ENCODE measurements at places on chromosomes 12 and 14. TPM values are rescaled to one million over a fixed set of nuclear protein-coding genes. Genes with fewer than 3 reads are reported as not detected.

GNB3 gene
- 1.4 TPM for total RNA-seq

SLC25A47 gene
- not detected for total RNA-seq

SIX1 gene
- 21.5 TPM for total RNA-seq

SMIM41 gene
- not detected for total RNA-seq

KRT83 gene
- not detected for total RNA-seq

RNASE7 gene
- not detected for total RNA-seq

CAPS2 gene
- total RNA-seq, result 10.5 TPM

TC2N gene
- 0.29 TPM for total RNA-seq

SPIC gene
- not detected for total RNA-seq

C12orf57 gene
- total RNA-seq, result 81.4 TPM

PLCZ1 gene
- not detected for total RNA-seq

ATG14 gene
- total RNA-seq, result 24.5 TPM

SMCO2 gene
- 0.88 TPM for total RNA-seq

PIK3C2G gene
- not detected for total RNA-seq

SERPINA9 gene
- total RNA-seq, result under 0.01 TPM

STXBP6 gene
- 5.8 TPM for total RNA-seq

TSPAN9 gene
- 13.0 TPM for total RNA-seq

NOVA1 gene
- total RNA-seq, result not detected

ALX1 gene
- total RNA-seq, result not detected

TAS2R9 gene
- total RNA-seq, result not detected

SIRT4 gene
- 1.1 TPM for total RNA-seq

ATG101 gene
- total RNA-seq, result 49.5 TPM

DENND5B gene
- 18.8 TPM for total RNA-seq

TSPAN19 gene
- not detected for total RNA-seq

LRRC10 gene
- not detected for total RNA-seq

KRT2 gene
- total RNA-seq, result not detected

ADGRD1 gene
- total RNA-seq, result 0.72 TPM

SPRYD4 gene
- total RNA-seq, result 2.7 TPM

SPX gene
- total RNA-seq, result 2.9 TPM

POLR3B gene
- total RNA-seq, result 11.9 TPM

Measured in osteoblast (primary cell).